ENCODE measurements at places on chromosomes 3 and 15.

DNA sequence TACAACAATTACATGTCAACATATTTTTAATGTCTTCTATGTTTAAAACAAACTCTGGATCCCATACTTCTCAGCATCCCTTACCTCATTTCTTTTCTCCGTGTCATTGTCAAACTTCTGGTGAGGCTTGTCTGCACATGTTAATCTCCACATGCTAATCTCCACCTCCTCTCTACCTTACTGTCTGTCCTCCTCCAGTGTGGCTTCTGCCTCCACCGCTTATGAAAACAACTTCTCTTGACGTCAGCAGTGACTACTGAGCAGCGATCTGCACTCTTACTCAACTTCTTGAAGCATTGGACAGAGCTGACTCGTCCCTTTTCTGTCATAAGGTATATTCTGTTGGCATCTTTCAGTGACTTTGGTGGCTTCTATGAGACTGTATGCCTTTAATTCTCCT, 338.2 kb upstream of the THRB start:
- DNase-seq, result no peak

DNA sequence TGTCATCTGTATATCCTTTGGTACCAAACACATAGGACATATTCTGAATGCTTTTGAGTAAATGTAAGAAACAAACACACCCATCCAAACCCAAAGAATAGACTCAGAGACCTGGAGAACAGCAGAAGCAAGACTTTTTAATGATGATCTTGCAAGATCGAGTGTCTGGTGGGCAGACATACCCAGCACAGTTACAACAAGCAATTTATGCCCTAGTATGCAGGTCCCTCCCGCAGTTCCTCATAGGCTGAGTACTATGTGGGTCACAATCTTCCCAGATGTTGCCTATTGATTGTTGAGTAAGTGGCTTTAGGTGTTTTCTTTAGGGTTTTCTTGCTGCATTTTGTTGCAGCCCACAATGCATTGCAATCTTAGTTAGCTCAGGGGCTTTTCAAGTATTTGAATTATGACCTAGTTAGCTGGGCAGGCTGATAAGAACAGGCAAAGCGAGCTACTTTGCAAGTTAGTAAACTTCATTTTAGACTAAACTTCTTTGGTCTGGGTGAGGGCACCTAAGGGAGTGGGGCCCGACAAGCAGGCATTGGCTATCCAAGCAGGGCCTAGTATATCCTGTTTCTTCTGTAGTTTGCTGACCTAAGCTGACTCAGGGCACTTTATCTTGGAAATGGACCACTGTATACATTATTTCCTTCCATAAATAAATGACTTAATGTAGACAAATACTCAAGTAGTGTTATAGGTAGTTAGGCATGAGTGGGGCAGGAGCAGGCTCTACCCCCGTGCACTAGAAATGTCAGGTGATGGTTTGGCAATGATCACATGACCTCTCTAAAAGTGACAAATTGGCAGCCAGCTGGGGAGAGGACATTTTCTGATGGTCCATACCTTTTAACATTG, 87.3 kb upstream of the LIPC start:
- DNase-seq, result no peak

GRCh38 chr3:46669191-46669999, 24.1 kb downstream of the ALS2CL start:
- DNase-seq, result no peak

DNA sequence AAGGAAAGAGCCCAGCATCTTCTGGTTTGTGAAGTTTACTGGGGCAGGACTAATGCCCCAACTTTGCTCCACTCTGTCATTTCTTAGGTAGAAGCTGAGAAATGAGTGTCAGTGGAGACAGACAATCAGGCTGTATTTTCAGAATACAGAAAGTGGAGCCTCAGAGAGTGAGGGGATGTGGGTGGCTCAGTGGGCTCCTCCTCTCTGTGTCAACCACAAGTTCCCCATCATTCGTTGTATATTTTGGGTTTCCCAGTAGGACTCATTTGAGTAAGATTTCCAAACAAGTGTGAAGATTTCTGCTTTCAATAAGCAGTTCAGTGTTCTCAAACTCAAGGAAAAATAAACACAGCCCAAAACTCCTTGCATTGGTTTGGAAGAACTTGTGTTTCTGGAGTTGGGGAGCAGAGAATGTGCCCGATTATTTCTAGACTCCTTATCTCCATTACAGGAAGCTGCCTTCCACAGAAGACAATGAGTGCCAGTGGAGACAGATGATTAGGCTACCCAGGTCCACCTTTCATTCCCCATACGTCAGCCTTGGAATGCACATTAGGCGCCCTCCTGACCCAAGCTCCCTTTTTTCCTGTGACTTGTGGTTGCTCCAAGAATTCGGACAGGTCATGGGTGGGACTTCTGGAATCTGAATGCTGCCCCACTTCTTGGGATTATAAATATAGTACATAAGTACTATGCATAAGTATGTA, 792.1 kb upstream of the LMCD1 start:
- DNase-seq, result no peak

- peak; percentile 39 for DNase-seq
Observed at GRCh38 chr15:36161771-36162212, 417.6 kb upstream of the CDIN1 start.

GRCh38 chr3:45275006-45275704, 49.1 kb upstream of the TMEM158 start:
- DNase-seq, result no peak

GRCh38 chr3:58474348-58474911, 17.5 kb upstream of the KCTD6 start:
- peak; percentile 49 for DNase-seq

GRCh38 chr15:94164202-94164807, 67.1 kb upstream of the MCTP2 start:
- DNase-seq, result peak; percentile 25

GRCh38 chr3:64216274-64217147, 8.8 kb downstream of the PRICKLE2 start:
- no peak for DNase-seq

- DNase-seq, result no peak
Observed at GRCh38 chr3:147493065-147493464, 83.9 kb downstream of the ZIC1 start.

DNA sequence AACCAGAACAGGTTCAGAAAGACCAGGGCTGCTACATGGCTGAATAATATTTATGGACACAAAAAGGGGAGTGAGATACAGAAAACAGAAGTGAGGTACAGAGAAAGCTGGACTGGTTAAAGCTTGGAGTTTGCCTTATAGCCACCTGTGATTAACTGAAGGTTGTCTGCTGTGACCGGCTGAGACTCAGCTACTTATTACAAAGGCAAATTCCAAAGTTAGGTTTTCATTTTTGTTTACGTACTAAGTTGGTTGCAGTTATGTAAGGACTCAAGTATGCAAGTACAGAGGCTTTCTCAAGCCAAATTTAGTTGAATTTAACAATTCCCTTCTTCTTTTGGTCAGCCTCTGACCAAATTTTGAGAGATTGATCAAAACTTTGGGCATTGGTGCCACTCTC, 264.6 kb downstream of the THSD4 start:
- no peak for DNase-seq

Measured in Ammon's horn (tissue), 1 donor.